Left ventricle myocardium inferior (tissue), 1 donor: ENCODE measurements at places on chromosomes 7 and 10. TPM values are rescaled to one million over a fixed set of nuclear protein-coding genes. Genes with fewer than 3 reads are reported as not detected.

Gene LIPA
- total RNA-seq, result 12.8 TPM

Gene CRPPA
- total RNA-seq, result 8.3 TPM

Gene MDH2
- total RNA-seq, result 507 TPM

Gene TTYH3
- 10.9 TPM for total RNA-seq

Gene CDHR3
- 11.4 TPM for total RNA-seq

Gene SVOPL
- not detected for total RNA-seq

Gene OPN1SW
- total RNA-seq, result not detected

Gene PRSS37
- total RNA-seq, result not detected

Gene THNSL1
- 5.3 TPM for total RNA-seq

Gene FAM25C
- total RNA-seq, result not detected

Gene ABCA13
- total RNA-seq, result not detected

Gene NYAP1
- 0.38 TPM for total RNA-seq

Gene CFTR
- total RNA-seq, result 0.11 TPM

Gene CHAT
- total RNA-seq, result not detected

Gene CPA4
- total RNA-seq, result not detected

Gene MKX
- total RNA-seq, result 0.22 TPM

Gene CYP2W1
- not detected for total RNA-seq

Gene TRIL
- 1.9 TPM for total RNA-seq

Gene DOCK4
- 15.2 TPM for total RNA-seq

Gene RBP3
- not detected for total RNA-seq

Gene ERVW-1
- total RNA-seq, result not detected

Gene HOXA9
- total RNA-seq, result not detected

Gene MCM10
- 0.08 TPM for total RNA-seq

Gene CAMK2B
- total RNA-seq, result 98.0 TPM

Gene NPFFR1
- total RNA-seq, result not detected

Gene DOCK1
- total RNA-seq, result 16.8 TPM

Gene TMEM225B
- total RNA-seq, result not detected

Gene LAMB4
- total RNA-seq, result 0.33 TPM

Gene ESYT2
- total RNA-seq, result 41.1 TPM

Gene MSMB
- total RNA-seq, result not detected

Gene FAM13C
- 5.2 TPM for total RNA-seq
